Large intestine (tissue), 12 donors: ENCODE measurements at places on chromosomes 11 and 22. TPM values are rescaled to one million over a fixed set of nuclear protein-coding genes. Genes with fewer than 3 reads are reported as not detected.

KRTAP5-11 gene
- 0.19 TPM for polyA plus RNA-seq

COMMD9 gene
- polyA plus RNA-seq, result 57.4 TPM

SCGB1C1 gene
- polyA plus RNA-seq, result not detected

DNA sequence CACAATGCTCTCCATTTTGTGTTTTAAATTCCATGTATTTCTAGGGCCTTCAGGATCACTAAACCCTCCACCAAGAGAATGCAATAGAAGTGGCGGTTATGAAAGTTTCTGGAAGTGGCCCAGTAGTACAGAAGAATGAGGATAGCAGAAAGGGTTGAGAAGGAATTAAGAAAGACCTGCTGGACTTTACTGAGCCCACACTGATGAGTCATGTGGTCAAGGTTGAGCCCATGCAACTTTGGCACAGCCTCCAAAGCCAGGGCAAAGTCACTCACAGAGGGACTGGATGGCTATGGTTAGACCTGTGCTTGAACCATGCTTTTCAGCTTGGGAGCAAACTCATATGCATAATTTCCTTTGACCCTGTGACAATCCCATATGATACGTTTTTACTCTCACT, 102.9 kb upstream of the PLET1 start:
- no peak for DNase-seq

DNA sequence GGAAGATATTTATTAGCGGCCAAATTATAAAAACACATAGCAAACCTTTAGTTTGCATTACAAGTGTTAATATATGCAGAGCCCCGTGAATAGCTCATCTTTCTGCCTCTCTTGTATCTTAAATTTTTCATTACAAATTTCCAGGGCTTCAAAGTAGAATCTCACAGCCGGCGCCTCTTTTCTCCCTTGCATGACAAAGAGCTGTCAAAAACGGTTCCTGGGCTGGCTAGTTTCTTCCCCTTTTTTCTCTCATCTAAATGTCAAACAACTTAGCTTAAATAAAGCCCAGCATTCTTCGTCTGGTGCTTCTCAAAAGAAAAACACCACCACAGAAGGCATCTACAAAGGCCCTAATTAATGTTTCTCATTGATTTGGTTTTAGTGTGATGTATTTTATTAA, 253.0 kb downstream of the INSC start:
- no peak for DNase-seq

DNA sequence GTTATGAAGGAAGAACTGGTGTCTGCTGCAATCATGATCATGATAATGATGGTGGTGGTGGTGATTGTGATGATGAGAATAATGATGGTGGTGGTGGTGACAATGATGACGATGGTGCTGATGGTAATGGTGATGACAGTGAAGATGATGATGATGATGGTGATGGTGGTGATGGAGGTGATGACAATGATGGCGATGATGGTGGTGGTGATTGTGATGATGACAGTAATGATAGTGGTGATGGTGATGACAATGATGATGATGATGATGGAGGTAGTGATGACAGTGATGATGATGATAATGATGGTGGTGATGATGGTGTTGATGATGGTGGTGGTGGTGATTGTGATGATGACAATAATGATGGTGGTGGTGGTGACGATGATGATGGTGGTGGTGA, 52.8 kb upstream of the ANO1 start:
- no peak for DNase-seq

- DNase-seq, result no peak
Measured at GRCh38 chr11:93497596-93497995, 45.6 kb downstream of the SMCO4 start.

DNA sequence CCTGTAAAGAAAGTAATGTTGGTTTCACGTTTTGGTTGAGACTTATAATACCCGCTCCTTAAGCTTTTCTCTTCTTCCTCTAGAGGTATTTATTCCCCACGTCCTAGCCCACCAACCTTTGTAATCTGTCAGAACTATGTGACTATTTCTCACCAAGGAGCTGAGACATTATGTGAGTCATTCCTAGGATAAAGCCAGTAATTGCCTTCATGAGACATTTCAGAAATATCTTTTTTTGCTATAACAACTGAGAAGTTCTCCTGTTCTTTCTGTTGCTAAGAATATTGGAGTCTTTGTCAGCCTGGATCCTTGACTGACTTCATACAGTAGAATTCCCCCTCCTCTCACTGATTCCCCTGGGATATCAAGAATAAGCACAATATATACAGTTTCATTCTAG, 1497.0 kb upstream of the TENM4 start:
- DNase-seq, result no peak

DNA sequence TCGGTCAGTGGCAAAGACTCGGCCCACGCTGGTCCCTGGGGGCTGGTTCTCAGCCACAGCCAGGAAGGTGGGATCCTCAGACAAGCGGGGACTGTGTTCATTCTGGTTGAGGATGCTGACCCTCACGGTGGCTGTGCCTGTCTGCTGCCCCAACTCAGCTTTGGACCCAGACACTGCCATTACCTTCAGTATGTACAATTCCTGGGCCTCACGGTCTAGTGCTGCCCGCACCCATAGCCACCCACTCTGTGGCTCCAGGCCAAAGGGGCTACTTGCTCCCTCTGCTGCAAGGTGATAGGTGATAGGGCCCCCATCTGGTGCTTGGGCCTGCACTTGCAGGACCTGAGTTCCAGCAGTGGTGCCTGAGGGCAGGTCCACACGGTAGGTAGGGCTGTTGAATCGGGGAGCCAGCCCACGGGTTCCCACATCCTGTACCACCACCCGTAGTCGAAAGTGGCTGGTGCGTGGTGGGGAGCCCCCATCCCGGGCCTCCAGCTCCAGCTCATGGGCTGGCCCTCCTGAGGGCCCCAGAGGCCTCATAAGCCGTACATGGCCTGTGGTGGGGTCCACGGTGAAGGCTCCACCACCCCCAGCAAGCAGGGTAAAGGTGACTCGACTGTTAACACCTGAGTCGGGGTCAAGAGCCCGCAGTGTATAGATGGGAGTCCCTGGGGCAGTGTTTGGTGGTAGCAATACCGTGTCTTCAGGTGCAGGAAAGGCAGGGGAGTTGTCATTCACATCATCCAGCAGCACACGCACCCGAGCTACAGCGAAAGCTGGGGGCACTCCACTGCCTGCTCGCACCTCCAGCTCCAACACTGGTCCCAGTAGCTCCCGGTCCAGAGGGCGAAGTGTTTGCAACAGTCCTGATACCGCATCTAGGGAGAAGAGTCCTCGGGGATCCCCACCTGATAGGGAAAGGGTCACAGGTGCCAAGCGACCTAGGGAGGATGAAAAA, 13.2 kb upstream of the TPP1 start:
- no peak for DNase-seq

DNA sequence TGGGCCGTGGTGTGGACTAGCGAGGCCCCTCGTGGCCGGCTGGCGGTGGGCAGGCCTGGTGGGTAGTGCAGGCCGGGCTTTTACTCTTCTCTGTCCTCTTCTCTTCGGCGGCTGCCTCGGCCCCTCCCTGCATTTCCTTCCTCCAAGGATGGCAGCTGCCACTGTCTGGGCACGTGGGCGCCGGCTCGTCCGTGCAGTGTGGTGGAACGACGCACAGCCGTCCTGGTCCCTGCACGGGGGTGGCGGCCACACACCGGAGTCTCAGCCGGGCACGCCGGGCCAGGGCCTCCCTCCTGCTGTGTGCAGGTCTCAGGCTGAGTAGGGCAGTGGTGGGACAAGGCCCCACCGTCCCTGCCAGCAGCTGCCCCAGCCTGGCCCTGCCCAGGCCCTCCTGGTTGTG, 37.7 kb downstream of the MOB2 start:
- no peak for DNase-seq

- no peak for DNase-seq
Measured at GRCh38 chr11:22800482-22800881, 29.1 kb downstream of the SVIP start.
